ENCODE measurements at places on chromosomes 12 and 14.

- DNase-seq: no peak
Observed at GRCh38 chr12:91926848-91927247, 218.8 kb downstream of the BTG1 start.

GRCh38 chr12:22994316-22994675 is 369.3 kb downstream of the ETNK1 start:
- DNase-seq: no peak

DNA sequence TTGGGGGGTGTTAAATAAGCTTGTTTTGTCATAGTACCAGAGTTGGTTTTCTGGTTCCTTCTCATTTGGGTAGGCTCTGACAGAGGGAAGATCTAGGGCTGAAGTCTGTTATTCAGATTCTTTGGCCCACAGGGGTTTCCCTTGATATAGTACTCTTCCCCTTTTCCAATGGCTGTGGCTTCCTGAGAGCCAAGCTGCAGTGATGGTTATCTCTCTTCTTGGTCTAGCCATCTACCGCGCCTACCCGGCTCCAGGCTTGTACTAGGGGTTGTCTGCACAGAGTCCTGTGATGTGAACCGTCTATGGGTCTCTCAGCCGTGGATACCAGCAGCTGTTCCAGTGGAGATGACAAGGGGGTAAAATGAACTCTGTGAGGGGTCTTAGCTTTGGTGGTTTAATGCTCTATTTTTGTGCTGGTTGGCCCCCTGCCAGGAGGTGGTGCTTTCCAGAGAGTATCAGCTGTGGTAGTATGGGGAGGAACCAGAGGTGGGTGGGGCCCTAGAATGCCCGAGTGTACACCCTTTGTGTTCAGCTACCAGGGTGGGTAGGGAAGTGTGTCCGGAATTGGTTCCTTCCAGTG is 209.7 kb downstream of the GPHN start:
- DNase-seq: no peak

DNA sequence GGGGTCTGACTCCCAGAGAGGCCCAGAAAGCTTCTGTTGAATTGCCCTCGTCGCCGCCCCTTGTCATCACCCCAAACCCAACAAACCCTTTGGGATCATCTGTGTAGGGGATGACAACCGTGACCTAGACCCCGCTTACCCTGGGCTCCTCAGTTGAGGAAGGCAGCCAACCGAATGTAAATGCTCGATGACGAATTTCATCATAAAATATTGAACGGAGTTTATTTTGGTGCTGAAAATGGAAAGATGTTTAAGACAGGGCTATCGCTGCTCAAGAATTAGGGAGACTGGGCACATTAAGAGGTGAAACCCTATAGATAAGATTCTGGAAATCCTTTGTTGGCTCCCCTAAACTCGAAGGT is 512 bp downstream of the ACTR10 start:
- DNase-seq: no peak

- no peak for DNase-seq
Observed at GRCh38 chr12:93094988-93095737, 166.1 kb upstream of the EEA1 start.

GRCh38 chr12:121166356-121166755 is 33.7 kb downstream of the P2RX7 start:
- no peak for DNase-seq

DNA sequence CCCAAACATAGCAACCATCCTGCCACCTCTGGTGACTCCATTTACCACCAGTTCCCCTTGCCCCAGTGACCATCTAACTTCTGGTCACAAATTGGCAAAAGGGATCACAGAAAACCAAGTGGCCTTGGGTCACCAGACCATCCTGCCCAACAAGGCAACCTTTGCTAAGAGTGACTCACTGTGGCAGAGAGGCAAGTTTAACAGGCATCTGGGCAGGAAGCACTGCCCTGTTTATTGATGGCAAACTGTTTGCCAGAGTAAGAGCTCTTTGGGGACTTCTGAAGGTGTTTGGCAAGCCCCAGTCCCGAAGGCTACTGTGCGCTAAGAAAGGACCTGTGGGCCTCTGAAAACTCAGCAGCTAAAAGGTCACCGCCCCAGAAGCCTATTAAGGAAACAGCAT is 28.2 kb upstream of the TMEM233 start:
- no peak for DNase-seq

- DNase-seq: no peak
Observed at GRCh38 chr12:129886541-129886940, 17.3 kb downstream of the TMEM132D start.

- peak; percentile 25 for DNase-seq
Observed at GRCh38 chr12:107990325-107990724, 138.8 kb upstream of the WSCD2 start.

DNA sequence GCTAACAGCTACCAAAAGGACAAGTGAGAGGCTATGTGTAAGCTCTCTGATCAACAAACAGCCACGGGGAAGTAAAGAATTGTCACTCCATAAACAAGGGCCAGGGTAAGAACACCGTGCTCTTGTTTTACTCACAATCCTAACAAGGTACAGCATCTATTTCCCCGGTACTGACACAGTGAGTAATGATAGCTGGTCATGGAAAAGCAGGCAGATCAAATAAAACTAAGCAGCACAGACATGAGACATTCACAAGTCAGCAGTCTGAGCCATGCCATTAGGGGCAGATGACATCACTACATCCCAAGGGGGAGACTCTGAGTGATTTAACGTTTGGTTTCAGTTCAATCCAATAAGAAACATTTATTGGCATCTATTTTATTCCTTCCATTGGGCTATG is 54.4 kb downstream of the ARL6IP4 start:
- DNase-seq: no peak

DNA sequence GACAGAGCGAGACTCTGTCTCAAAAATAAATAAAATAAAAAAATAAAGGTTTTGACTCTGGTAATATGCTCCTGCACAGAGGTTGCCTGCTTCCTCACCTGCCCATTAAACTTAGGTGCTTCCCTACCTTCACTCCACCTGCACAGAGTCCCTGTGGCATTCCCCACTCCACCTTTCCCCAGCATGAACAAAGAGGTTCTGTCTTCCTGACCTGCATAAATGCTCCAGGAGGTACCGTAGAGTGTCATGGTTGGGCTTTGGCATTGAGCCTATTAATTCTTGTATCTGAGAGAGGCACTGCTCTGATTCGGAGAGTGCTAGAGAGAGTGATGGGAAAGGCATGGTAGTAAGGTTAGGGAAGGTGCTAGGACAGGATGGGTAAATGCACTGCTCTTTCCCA is 6.3 kb downstream of the ARHGAP9 start:
- DNase-seq: no peak

DNA sequence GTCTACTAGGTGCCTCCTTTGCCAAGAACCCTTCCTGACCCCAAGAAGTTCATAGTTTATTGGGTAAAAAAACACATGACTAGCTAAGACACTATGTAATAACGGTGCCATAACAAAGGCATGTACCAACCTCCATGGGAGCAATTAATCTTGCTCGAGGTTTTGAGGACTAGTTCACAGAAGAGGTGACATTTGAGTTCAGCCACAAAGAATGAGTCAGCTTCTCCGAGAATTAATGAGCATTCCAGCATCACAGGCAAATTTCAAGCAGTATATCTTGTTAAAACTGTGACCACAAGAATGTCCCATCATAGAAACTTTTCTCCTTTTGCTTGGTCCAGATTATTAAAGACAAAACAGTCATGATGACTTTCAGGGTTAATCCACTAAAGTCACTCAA is 113.0 kb upstream of the RAP1B start:
- DNase-seq: no peak

GRCh38 chr12:3040663-3041544 is 36.3 kb upstream of the TSPAN9 start:
- no peak for DNase-seq

DNA sequence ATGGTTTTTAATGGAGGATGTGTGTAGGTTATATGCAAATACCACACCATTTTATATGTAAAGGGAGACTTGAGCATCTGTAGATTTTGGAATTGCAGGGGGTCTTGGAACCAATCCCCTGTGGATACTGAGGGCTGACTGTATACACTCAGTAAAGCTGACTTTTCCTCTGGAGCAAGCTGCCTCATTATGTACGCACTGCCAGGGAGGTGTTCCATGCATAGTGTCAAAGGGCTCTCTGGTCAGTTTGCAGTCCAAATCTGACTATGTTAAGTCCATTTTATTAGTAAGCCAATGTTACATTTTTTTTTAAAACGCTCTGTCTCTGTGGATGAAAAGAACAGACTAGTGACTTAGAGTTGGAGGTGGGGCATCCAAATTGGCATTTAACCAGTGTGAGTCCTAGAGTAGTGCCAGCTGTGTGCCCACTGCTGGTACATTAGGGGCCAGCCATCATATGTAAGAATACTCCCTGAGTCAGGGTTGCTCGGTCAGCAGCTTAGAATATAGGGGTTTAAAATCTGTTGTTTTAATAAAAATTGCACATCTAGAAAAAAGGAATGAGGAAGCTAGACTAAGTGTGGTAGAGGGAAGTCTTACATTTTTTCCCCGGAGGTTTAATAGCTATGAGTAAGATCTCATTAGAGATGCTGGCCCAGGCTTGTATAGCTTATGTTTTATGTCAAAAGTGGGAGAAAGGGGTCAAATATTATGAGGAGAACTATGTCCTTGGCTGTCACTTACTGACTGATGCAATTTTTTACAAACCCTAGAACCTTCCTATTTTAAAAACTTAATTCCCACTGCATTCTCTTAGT is 87.0 kb downstream of the TESC start:
- no peak for DNase-seq

DNA sequence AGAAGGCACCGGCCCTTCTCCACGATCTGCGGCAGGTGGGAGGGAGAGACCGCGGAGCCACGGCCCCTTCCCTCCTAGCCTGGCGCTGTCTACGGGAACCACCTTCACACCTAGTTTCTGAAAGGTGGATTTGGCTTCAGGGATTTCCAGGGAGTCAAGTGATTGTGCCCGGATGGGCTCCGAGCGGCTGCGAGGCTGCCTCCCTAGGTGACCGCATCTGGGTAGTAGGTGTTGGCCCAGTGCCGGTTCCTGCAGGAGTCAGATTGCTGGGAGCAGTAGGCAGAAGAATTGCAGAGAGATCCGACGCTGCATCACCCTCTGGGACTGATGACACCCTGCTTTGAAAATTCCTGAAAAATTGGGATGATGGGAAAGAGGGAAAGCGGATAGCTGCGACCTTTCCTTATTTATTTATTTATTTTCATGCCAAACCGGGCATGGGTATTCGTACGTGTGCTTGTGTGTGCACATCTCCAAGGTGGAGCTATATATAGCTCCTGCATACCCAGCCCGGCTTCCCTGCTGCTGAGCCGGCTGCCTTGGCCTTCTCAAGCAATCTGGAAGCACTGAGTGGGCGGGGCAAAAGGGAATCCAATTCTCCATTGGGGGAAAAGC is 1.1 kb downstream of the CNTN1 start:
- DNase-seq: no peak

DNA sequence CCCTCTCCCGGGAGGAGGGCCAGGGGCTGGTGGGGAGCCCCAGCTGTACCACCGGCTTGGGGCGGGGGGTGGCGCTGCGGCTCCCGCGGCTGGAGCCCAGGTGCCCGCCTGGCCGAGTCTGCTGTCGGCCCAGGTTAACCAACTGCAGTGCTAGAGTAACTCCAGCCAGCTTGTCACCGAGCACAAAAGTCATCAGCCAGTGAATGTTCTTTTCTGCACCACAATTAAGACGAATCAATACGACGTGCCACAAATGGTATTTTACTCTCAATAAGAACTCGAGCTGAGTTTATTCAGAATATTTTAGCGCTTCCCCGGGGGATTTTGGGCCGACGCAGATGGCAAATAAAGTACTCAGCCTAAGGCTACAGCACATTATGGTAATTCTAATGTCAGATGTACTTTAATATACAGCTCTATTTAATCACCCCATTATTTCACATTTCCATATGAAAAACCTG is 83.2 kb downstream of the BCL11B start:
- no peak for DNase-seq

DNA sequence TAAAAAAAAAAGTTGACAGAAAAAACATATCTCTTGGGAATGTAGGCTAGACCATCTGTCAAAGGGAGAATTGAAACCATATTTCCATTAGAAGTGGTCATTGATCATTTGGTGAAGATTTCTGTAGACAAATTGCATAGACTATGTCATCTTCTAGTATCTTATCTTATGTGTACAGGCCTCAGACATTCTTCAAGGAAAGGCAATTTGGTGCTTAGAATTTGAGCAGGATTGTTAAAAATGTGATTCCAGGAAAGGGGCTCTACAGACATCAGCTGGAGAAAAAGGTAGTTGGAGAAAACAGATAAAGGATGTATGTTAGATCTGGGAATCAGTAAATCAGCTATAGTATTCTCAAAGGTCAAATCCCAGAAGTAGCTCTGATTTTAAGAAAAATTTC is 627.1 kb downstream of the TMTC2 start:
- no peak for DNase-seq

DNA sequence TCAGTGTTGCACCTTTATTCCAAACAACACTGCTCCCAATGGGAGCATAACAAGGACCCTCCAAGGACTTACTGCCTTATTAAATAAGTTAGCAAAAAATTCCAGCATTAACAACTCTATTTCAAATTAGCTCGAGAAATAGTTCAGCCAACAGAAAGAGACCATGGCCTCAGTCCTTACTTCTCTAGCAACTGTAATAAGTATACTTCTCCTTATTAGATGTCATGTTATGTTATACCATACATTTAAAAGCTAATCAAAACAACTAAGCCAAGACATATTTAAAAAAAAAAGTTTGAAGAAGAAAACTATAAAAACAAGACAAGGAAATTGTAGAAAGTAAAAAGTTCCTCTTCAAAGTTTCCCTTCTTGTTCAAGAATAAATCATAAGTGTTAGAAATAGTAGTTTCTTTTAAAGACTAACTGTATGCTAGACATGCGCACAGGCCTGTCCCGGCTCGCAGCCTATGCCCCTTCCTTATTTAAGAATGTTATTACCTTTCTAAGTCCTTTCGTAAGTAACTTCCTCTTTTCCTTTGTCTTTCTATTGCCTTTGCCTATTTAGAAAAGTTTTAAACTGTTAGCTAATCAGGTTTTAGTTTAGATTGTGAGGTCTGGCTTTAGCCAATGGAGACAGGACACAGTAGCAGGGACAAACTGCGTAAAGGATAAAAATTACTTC is 68.6 kb downstream of the RESF1 start:
- no peak for DNase-seq

DNA sequence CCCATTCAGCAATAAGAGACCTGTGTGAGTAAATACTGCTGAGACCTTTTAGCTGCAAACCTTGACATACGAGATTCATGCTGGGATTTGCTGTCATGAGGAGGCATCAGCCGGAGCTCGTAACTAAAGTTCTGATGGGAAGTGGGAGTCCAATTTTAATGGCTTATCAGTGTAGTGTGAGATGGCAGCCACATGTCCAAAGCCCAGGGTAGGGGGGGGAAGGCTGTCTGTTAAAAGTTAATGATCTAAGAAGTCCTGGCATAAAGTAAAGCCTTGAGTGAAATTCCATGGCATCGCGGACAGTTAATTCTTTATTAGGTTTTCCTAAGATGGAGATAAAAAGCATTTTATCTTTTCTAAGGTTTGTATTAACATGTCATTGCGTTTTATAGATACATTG is 240.0 kb downstream of the AACS start:
- DNase-seq: no peak

GRCh38 chr12:4444031-4444430 is 1.6 kb downstream of the FGF6 start:
- no peak for DNase-seq

- DNase-seq: no peak
Observed at GRCh38 chr12:106632797-106633450, 50.1 kb downstream of the RFX4 start.
